ENCODE measurements at places on chromosomes 11 and 22.

GRCh38 chr22:38461057-38461413, 6.0 kb upstream of the KCNJ4 start:
- no peak for DNase-seq

DNA sequence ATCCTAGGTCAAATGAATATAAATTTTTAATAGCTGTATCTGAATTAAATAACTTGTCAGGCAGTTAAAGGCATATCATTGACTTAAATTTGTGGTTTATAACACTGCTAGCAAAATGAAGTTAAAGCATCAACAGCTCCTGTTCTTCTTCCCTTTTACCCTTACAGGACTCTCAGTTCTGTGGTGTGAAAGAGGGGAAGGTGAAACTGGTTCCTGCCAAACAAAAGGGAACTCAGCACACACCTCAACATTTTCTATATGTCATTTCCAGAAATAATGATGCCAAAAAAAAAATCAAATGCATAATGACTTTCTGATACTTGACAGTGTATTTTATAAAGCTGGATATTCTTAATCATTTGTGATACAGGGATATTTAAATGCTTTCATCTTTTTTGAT, 21.2 kb downstream of the ARL14EP start:
- DNase-seq = no peak

DNA sequence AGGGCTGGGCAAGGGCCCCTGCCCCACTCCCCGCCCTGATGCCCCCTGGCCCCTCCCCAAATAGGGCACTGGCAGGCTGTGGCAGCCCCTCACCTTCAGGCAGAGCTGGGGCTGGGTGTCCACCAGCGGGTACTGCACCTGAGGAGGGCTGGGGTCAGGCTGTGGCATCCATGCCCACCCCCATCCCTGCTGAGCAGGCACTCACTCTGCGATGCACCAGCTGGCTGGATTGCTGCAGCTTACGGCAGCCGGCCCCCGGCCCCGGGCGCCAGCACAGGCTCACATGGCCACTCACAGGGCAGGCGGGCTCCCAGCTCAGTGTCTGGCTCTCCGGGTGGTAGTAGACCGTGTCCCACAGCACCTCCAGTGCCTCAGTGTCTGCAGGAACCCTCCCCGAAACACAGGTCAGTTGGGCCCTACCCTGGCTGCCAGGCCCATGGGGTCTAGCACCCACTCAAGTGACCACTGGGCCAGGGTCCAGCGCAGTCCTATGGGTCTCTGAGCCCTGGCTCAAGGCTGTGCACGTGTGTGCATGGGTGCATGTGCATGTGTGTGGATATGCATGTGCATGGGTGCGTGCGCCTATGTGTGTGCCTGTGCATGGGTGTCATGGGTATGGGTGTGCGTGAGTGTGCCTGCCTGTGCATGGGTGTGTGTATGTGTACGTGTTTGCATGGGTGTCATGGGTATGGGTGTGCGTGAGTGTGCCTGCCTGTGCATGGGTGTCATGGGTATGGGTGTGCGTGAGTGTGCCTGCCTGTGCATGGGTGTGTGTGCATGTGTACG, 14.4 kb downstream of the IL17REL start:
- no peak for DNase-seq

- DNase-seq = no peak
Observed at GRCh38 chr22:45966895-45967365, 10.0 kb downstream of the WNT7B start.

DNA sequence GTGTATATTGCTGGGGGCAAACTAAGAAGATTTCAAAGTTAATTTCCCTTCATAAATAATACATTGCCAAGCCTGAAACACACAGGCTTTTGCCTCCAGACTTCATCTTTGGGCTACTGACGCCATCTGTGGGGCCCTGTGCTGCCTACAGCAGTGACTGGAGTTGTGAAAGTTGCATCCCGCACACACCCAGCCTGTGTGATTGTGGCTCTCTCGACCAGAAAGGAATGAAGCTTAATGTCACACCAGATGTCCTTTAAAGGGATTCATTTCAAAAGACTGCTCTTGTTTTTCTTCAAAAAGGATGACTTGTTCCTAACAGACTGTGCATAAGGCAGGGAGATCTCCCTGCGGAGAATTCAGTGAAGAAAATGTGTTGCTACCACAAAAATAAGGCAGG, 210.5 kb downstream of the FAM181B start:
- DNase-seq = no peak

DNA sequence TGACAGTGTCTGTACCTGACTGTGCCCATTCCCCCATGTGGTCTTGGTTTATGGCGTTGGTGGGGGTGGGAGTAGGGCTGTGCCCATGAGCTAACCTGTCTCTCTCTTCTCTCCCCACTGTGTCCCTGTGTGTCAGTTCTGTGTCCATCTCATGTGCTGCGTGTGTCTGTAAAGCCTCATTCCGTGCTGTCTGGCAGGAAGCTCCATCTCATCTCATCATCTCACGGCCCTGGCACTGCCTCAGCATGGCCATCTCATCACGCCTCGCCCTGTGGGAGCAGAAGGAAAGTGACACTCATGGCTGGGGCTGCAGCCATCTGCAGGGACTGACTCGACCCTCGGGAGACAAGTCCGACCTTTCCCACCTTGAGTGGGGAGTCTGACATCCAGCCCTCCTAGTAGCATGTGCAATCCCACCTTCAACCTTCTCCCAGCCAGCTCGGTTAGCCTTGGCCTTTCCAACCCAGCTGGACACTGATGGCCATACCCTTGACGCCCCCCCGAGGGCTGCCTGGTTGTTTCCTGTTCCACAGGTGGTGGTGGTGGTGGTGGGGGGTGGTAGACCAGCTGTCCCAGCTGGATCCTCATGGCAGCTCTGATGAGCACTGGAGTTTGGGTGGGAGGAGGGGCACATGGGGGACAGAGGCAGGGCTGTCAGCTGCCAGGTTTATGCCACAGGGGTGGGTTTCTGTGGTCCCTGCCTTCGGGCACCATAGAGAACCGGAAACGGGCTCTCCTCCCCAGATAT, 19.0 kb downstream of the MYO18B start:
- DNase-seq = no peak

GRCh38 chr11:130689222-130689908, 226.9 kb downstream of the SNX19 start:
- no peak for DNase-seq

DNA sequence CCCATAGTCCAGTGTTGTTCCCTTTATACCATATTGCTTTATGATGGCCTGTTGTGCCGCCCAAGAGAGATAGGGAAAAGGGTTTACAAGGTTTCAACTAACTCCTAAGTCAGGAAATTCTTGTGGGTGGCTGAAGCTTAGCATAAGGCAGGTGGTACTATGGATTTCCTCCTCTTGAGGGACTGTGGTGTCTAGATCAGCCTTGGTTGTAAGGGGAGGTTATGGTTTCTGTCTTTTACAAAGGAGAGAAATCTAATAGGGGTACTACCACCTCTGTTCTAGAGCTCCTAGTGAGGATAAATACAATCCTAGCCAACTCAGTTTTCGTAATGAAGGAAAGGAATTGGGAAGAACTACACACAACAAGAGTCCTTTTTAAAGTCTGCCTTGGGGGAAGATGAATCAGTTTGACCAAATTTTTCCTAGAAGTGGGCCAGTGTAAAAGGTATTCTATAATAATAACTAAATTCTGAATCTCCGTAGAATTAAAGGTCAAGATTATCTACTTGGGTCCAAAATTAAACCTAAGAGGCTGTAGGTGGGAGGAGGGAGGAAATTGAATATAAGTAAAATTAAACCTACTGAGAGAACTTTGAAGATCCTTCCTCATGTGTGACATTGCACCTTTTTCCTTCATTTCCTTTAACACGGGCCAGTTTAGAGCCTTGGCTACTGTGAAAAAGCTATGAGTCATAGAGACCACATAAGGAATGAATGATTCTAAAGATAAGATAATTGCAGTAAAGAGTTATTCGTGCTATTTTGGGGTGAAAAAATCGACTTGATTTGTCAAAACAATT, 17.2 kb downstream of the DLAT start:
- DNase-seq = peak; percentile 86

DNA sequence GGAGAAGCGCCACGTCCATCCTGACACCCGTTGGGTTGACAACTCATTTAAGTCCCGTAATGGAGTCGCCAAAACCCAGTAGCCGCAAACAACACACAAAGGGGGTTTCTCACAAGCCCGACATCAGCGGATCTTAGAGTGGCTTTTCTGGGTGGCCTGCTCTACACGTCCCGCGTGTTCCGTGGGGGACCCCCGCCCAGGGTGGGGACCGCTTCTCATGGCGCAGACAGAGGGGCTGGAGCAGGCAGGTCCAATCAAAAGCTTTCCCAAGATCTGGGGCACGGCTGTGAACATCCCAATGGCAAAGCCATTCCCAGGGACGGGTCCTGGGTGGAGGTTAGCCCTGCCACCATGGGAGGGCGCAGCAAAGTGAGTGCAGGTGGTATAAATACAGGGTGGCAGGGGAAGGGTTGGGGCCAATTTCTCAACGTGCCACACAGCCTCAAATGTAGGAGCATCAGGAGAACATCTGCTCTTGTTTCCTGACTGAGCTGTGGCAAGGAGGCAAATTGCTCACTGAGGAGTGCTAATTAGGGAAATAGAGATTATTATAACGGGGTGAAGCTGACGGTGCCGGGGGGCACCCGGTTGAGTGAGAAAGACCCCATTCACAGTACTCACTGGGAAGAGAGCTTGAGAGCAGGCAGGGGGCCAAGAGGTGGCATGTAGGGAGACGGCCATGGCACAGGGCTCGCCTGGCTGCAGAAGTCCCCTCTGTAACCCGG, 1447.2 kb downstream of the TBC1D22A start:
- no peak for DNase-seq

- DNase-seq = no peak
Observed at GRCh38 chr22:45338795-45339194, 29.1 kb downstream of the FAM118A start.

- no peak for DNase-seq
Observed at GRCh38 chr11:75383246-75383645, 16.1 kb upstream of the RPS3 start.
